Stimulated activated CD8-positive, alpha-beta memory T cell treated with anti-CD3 and anti-CD28 coated beads, Interleukin-15, amount 100 ng/mL, for 24 hours (primary cell): ENCODE measurements at places on chromosomes 11 and 22.

- no peak for DNase-seq
Measured at GRCh38 chr11:44581246-44581645, 15.8 kb downstream of the CD82 start.

DNA sequence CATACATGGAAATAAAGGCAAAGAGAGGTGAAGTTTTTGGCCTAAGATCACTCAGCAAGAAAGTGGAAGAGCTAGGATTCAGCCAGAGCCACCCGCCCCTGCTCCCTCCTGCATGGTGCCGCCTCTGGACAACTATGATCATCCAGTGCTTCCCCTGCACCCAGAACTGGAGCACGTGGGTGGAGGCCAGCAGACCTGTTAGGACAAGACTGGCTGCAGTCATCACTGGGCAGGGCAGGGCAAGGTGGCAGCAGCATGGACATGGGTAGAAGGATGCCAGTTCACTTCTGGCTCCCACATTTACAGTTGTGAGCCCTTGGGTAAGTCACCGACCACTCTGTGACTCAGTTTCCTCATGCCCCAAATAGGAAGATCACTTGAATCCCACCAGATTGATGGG lies 131.0 kb downstream of the FBXO7 start:
- no peak for DNase-seq

GRCh38 chr11:132859306-132859705 lies 673.0 kb downstream of the OPCML start:
- DNase-seq, result no peak

GRCh38 chr11:63896071-63896470 lies 20.9 kb downstream of the RCOR2 start:
- DNase-seq, result no peak

GRCh38 chr11:120381401-120381800 lies 45.2 kb downstream of the ARHGEF12 start:
- no peak for DNase-seq

GRCh38 chr11:71137376-71137775 lies 115.0 kb downstream of the SHANK2 start:
- DNase-seq, result no peak

- no peak for DNase-seq
Measured at GRCh38 chr11:132127900-132128288, 757.5 kb downstream of the NTM start.

GRCh38 chr11:4839851-4840549 lies 9.0 kb downstream of the OR51S1 start:
- DNase-seq, result no peak

DNA sequence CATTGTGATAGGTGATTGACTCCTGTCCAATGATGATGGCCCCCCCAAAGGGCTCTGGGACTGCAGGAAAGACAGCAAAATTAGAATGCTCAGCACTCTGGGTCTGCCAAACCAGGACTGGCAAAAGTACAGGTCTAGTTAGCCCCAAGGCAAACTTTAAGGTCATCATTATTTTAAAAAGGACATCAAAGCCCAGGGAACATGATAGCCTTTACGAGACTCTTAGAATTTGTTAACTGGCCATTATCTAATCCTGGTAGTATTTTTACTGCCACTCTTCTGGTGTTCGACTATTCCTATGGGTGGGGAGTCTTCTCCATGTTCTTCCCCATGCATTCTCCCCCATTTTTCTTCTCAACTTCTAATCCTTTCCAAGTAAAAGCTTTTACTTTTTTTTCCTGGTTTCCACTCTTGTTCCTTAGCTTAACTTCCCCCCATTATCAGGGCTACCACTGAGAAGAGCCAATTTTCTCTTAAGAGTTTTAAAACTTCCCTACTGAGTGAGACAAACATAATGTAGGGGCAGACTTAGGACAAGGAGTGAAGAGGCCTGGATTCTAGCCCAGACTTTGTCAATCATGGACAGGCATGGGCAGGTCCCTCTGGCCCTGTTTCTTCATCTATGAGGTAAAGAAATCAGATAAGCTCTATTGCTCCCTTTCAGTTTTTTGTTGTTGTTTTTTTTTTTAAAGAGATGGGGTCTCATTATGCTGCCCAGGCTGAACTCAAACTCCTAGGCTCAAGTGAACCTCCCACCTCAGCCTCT lies 7.1 kb downstream of the DDB1 start:
- no peak for DNase-seq

- no peak for DNase-seq
Measured at GRCh38 chr11:123507043-123507442, 77.0 kb downstream of the GRAMD1B start.

DNA sequence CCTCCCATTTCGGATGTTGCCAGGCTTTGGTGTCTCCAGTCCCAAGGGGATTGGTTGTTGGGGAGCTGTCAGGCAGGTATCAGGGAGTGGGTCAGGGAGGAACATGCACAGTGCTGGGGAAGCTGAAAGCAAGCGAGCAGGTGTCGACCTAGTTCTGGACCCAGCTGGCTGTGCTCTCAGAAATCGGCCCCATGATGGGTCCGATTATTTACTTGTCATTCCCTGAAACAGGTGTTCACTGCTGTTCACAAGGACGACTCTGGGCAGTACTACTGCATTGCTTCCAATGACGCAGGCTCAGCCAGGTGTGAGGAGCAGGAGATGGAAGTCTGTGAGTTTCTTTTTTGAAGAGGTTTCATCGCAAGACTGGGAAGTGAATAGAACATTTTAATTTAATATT lies 76.8 kb downstream of the JAM3 start:
- no peak for DNase-seq

GRCh38 chr11:97645736-97646135 lies 1255.9 kb downstream of the JRKL start:
- no peak for DNase-seq

DNA sequence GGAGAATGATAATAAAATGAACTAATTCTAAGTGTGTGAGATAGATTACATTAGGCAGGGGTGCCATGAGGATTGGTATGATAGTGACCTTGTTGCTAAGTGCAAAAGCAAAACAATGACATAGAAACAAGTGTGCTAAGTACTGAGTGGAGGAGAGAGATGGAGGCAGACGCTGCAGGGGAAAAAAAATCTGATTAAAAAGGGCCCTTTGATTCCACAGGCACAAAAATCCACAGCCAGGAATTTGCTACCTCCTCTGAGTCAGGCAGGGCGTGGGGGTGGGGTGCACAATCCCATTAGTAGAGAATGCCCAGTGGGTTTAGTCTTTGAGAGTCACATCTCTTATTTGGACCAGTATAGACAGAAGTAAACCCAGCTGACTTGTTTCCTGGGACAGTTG lies at the start of gene CNTF:
CNTF (plus strand) TSS at position 322 of the 400 bp plus-strand sequence. CDS start 88 bp downstream, outside the sequence.
- no peak for DNase-seq

- DNase-seq, result no peak
Measured at GRCh38 chr11:130979386-130979972, 63.2 kb upstream of the SNX19 start.
